ENCODE measurements at places on chromosomes 12 and 14. TPM values are rescaled to one million over a fixed set of nuclear protein-coding genes. Genes with fewer than 3 reads are reported as not detected.

The HRK gene
- not detected for total RNA-seq

DNA sequence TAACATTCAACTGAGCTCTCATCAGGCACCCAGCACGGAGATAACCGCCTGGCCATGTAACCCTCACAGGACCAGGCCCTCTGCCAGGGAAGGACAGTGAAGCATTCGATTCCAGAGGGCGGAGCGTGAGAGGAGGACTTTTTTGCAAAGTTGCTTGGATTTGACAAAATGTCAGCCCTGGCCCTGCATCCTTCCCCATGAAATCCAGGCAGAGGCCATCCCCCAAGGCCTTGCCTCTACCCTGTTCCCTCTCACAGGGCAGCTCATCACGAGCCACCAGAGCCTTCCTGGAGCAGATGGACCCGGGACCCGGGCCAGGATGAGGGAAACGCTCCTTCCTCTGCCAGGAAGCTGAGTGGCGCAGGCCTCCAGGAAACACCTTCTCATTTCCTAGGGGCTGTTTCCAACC lies 17.0 kb downstream of the CAMKK2 start:
- no peak for DNase-seq

DNA sequence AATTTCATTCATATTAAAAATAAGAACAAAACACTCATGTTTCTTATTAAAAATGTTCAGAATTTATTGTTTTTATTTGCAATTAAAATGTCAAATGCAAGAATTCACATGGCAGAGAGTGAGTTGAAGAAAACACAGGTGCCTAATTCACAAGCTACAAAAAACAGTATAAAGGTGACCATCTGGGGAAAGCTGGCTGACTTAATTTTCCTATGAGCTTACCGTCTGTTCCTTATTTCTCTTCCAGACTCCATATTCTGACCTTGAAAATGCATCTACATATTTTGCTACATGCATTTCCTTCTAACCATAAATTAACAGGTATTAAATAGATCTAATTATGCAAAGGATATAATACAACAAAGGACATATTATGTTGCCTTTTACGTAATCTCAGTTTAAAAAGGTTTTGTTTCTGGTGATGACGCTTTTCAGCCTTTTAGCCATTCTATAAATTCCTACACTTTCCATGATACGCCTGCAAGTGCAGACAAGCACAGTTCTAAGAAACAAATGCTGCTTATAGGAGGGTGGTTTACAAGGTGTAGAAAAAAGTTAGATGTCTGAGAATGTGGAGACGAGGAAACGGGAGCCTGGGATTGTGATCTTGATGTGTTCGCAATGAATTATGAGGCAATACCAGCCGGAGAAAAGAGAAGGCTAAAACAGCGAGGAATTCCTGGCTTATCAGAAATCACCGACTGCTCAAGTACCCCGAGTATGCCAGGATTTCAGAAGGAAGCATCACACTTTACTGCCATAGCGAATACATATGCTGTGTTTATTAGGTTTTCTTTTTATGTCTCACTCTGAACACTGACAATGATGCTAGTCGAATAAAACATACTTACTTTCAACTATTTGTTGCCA lies 24.6 kb downstream of the LIN7A start:
- no peak for DNase-seq

GRCh38 chr12:124867401-124867930 lies 3.8 kb upstream of the SCARB1 start:
- DNase-seq: no peak

GRCh38 chr12:56205445-56205844 lies 16.2 kb upstream of the SMARCC2 start:
- DNase-seq: no peak

DNA sequence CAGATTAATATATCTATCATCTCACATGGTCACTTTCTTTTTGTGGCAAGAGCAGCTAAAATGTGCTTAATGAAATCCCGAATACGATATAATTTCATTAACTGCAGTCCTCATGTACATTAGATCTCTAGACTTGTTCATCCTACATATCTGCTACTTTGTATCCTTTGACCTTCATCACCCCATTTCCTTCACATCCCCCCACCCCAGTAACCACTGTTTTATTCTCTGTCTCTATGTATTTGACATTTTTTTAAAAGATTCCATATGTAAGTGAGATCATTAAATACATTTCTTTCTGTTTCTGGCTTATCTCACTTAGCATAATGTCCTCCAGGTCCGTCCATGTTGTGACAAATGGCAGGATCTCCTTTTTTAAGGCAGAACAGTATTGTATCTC lies 23.0 kb upstream of the ST8SIA1 start:
- no peak for DNase-seq

The LTBR gene
- total RNA-seq: 1.4 TPM

The KRT77 gene
- not detected for total RNA-seq

DNA sequence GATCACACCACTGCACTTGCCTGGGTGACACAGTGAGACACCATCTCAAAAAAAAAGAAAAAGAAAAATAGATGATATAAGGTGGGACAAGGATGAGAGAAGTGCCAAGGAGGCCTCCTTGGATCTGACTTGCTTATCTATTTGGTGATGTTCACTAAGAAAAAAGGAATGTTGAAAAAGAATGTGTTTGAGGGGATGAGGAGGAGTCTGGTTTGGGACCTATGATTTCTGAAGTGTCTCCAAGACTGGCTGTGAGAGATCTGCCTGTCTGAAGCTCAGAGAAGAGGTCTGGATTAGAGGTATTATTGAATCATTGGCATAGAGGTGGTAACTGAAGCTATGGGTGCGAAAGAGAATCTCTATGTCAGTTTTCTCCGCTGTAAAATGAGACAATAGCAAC lies 42.8 kb downstream of the BCAT1 start:
- no peak for DNase-seq

DNA sequence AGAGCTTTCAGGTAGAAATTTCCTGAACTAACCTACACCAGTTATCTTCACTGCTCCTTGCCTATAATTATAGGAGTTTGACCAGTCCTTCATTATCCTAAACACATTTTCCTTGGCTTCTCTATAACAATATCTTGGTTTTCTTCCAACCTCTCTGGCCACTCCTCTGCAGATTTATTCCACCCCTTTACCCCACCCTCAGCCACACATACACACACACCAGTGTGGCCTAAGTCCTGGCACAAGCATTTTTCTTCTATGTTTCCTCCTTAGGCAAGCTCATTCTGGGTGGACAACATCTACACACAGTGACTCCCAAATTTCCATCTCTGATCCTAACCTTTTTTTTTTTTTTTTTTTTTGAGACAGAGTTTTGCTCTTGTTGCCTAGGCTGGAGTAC lies 25.1 kb downstream of the CDK17 start:
- DNase-seq: no peak

The A2ML1 gene
- total RNA-seq: not detected

DNA sequence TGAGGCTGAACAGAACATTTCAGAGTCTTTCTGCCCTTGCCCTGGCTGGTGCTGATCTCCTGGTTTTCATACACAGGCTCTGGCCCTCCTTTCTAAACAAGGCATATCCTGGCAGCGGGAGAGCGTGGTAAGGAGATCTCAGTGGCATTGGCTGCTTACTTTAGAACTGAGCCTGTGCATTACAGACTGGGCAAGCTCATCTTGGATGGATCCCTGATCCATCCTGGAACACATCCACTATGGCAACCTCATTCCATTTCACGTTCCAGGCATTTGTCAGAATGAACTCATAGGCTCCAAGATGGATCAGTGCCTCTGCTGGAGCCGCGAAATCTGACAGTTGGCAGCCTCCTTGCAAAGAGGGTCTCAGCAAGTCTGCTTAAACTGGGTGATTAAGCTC lies 224.5 kb upstream of the PELI2 start:
- DNase-seq: no peak

DNA sequence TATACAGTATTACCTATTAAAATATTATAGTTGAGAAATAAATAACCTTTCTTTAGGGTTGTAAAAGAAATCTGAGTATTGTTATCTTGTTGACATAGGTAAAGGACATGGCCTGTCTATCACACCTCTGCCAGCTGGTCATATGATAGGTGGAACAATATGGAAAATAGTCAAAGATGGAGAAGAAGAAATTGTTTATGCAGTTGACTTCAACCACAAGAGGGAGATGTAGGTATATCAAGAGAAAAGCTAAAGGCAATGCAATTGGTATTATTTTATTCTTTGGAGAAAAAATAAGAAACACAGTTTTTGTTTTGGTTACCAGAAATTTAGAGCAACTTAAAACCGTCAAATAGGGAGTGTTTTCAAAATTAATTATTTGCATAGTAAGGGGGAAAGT lies 13.5 kb downstream of the CPSF2 start:
- DNase-seq: no peak

DNA sequence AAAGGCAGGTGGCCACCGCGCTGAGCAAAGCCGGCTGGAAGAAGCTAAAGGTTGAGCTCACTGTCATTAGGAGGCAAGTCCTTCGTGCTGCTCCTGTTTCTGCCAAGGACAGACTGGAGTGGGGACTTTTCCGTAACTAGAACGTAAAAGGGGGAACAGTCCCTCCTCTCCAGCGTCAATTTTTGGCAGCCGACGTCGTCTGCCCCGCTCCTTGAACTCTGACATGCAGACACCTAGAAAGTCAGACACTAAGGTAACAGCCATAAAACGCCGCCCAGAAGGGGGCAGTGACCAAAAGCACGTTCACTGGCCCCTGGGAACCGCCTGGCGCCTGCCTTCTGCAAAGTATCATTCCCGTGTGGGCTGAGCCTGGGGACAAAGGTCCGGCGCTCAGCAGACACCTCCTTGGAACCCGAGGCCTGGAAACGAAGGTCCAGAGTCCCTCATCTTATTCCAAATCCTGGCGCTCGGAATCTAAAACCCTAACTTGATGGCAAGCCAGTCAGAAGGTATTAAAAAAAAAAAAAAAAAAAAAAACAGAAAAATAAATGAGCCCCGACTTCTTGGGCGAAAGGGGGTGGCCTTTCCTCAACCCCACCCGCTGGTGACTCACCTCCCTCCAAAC lies 1.1 kb upstream of the LRP1 start:
- peak; percentile 19 for DNase-seq

- DNase-seq: no peak
These were observed 30.4 kb downstream of the KANSL2 start for GRCh38 chr12:48651681-48652080.

The GLIPR1L1 gene
- total RNA-seq: not detected

The KLHL33 gene
- total RNA-seq: 0.39 TPM

The ERP27 gene
- 9.9 TPM for total RNA-seq

GRCh38 chr14:31410048-31410650 lies 10.2 kb downstream of the HEATR5A start:
- no peak for DNase-seq

The GALNT9 gene
- total RNA-seq: not detected

- no peak for DNase-seq
These were observed 47.5 kb downstream of the PPFIBP1 start for GRCh38 chr12:27571463-27571862.

GRCh38 chr14:61406675-61407074 lies 85.3 kb downstream of the PRKCH start:
- DNase-seq: no peak

The IL22 gene
- 5.6 TPM for total RNA-seq

GRCh38 chr14:90523544-90523943 lies 126.7 kb downstream of the CALM1 start:
- DNase-seq: no peak

- peak; percentile 43 for DNase-seq
These were observed 4.5 kb downstream of the NOP2 start for GRCh38 chr12:6563448-6564050.

DNA sequence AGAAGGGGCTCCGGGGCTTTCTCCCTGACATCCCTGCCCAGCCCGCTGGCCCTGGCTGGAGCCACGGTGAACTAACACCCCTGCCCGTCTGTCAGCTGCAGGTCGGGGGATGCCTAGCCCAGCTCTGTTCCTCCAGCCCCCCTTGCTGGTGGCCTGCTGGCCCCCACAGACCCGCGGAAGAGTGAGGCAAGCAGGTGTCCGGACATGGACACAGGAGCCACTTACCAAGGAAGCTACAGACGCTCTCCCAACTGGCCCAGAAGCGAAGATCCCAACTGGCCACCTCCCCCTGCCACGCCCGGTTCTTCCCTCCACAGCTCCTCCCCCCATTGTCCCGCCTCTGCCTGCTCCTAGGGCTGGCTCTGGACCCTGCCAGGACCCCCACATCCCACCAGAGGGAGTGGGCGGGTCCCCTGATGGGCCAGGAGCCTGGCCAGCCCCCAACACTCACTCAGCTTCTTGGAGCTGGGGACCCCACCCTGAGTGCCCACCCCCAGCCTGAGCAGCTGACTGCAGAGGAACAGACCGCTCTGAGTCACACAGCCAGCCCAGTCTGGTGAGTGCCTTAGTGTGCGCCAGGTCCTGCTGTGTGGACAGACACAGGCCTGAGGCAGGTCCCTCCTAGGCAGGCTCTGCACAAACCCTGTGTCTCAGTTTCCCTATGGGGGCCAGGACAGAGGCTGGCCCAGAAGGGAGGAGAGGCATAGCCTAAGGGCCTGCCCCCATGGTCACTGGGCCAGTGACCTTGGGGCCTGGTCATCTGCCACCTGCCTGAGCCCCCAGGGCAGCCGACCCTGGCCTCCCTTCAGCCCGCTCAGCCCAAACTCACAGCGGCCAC lies 7.7 kb downstream of the AHNAK2 start:
- DNase-seq: no peak

DNA sequence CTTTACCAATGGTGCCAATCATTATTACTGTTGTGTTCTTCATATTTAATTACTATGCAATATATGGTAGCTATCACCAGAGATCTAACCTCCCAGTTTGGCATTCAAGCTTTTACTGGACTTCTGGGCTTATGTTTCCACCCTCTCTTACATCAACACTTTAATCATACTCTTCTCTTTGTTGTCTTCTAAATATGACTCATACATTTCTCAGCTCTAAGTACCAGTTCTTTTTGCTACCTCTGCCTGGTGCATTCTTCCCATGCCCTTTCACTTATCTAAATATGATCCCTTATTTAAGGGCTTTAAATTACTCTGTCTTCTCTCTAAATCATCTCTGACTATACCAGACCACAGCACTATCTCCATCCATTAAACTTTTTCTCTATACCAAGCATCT lies 246.1 kb upstream of the CCDC196 start:
- DNase-seq: no peak

- no peak for DNase-seq
These were observed 1861.7 kb upstream of the SEL1L start for GRCh38 chr14:83395321-83395720.

DNA sequence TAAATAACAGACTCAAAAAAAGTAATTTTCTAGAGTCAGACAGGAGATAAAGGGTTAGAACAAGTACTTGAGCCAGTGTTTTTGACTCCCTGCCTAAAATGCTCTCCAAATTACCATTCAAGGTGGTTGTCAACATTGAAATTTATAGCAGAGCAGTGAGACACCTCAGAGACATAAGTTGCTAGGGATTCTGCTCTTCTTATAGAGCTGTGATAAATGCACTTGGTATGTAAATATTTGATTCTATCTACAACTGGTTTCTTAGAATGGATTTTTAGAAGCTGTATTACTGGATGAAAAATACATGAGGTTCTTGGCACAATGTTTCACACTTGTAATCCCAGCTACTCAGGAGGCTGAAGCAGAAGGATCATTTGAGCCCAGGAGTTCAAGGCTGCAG lies 83.9 kb upstream of the OSBPL8 start:
- no peak for DNase-seq

- DNase-seq: no peak
These were observed 15.7 kb downstream of the OR10P1 start for GRCh38 chr12:55652352-55652751.

The PLEKHA5 gene
- total RNA-seq: 10.3 TPM

The TC2N gene
- 178 TPM for total RNA-seq

The ADAMTS20 gene
- not detected for total RNA-seq

Measured in T-helper 17 cell (primary cell).